ENCODE measurements at places on chromosomes 6 and 20.
A peak's percentile ranks its signal among the peaks of the same experiment; 100 is the strongest.

- DNase-seq: no peak
Observed at GRCh38 chr6:3176562-3177355, 19.4 kb upstream of the TUBB2A start.

DNA sequence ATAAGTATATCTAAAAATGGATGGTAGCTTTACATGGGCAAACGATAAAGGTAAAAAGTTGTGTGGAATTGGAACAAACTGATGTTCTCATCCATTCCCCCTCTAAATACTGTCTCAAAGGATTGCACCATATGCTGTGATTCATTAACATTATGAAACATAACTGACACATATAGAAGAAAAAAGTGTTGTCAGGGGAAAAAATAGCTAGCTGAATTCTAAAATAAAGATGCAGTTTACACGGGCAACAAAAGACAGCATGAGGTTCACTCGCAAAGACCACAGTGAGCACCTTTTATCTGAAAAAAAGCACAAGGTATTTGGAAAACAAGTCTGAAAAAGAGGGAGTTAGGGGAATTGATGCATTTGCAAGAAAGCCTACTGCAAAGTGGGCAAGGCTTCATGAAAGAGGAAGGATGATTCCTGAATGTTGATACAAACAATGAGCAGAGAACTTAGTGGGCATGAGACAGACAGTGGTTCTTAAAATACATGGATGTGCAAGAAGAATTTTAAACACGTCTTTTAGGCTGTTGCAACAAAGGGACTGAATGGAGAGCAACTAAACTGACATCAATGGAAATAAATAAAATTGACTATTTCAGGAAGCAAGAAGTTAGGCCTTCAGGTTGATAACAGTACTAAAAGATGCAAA, 280.9 kb downstream of the KIF16B start:
- no peak for DNase-seq

DNA sequence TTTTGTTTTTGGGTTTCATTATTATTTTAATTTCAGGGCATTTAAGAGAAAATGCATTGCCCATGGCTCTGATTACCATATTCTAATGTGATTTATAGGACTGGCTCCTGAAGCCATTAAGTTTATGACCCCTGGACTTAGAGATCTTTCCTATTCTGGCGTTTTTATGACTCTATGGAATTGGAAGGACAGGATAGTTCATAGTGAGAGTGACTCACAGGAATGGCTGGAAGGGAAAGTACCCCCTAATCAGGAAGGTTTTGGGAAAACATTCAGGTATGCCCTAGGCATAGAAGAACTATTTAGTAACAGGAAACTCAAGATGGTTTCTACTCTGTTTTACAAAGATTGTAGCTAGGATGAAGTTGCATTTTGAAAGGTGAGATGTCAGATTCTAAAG, 108.6 kb upstream of the SLC2A12 start:
- no peak for DNase-seq

GRCh38 chr6:11427723-11428245, 109.8 kb upstream of the TMEM170B start:
- DNase-seq: no peak

GRCh38 chr6:112122756-112123155, 35.4 kb downstream of the FAM229B start:
- DNase-seq: no peak

- DNase-seq: peak; percentile 56
Observed at GRCh38 chr20:3710703-3711483, 1.5 kb downstream of the SIGLEC1 start.

- no peak for DNase-seq
Observed at GRCh38 chr6:5680095-5680494, 326.6 kb downstream of the NRN1 start.

DNA sequence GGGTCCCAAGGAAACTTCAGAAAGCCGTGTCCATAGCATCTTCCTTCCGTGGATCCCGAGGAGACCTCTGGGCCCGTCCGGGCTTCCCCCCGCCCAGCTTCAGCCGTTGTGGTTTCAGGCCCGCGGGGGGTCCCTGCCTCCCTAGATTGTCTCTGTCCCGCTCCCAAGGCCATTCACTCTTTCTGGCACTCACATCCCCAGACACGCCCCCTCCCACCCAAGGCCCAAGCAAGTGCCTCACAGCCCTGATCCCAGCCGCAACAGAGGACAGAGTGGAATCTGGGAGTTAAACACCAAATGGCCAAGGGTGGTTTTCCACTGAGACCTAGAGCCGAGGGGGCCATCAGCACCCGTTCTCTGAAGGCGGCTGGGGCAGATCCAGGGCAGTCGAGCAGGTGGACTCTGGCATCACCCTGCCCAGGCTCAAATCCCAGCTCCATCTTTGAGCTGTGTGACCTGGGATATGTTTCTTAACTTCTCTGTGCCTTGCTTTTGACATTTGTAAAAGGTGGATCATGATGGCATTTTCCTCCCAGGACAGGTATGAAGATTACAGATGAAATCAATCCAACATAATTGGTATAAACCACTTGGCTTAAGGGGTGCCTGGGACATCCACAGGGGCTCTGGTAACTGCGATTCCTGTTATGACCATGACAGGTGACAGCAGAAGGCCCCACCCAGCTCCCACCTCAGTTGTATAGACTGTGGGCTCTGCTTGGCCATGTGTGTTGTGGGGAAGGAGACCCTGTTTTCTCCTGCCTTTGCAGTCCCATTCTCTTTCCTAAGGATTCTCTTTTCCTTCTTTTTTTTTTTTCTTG, 48.1 kb downstream of the CTCFL start:
- DNase-seq: no peak

DNA sequence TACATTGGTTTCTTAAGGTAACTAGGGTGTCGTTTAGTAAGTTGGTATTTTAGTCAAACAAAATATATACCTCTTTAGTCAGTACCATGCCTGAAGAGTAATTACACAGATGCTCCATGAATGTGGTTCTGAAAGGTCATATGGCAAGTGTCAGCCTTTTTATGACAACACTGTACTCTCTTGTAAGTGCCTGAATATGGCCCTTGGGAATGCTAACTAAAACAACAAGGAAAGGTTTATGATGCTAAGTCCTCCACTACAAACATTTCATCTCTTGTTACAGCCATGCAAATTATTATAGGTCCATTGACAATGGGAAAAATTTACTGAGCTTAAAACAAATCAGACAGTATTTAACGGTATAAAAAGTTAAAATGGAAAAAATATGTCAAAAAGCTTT, 39.0 kb upstream of the SUPT3H start:
- no peak for DNase-seq

DNA sequence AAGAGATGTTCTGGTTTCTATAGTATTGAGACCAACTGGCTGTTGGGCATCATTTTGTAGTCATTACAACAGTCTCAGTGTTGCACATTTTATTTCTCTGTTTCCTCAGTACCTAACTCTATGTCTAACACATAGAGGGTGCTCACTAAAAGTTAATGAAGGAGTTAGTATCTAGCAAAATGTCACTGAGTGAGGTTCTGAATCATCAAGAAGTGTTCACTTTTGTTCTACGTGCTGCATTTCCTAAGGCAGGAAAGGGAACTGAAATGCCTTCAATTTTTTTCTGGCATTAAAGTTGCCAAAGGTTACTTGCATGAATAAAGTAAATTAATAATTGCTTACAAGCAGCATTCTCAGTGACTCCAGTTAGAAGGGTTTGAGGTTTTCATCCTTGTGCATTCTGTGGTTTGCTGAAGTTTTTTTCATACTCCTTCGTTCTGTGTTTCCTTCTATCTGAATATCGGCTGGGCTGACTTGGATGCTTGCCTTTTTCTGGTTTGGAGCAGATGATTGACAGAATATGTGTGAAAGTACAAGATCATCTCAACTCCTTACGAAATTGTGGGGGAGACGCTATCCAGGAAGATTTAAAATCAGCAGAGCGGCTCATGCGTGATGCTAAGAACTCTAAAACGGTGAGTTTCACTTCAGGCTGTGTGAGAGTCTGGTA, 114.5 kb upstream of the SCGN start:
- no peak for DNase-seq

DNA sequence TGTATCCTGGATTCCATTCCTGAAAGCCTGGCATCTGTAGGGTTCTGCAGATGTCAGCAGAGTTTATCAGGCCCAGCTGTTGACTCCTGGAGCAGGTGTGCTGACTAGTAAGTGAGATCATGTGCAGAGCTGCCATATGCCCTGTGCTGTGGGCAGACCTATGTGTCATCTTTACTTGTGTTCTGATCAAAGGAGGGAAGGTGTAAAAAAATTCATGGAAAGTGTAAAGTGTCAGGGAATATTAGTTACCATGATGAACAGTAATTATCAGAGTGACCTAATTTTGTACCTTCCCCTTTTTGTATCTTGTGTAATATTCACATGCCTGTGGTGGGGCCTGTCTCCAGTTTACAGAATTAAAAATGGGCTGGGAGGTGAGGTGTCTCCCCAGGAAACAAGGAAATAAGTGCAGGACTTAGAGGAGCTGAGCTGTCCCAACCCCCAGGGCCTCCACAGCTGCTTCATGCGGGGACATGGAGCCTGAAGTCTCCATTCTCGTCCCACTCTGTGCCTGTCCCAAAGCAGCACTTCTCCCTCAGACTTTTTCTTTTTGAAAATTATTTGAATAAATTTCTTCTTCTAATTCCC, 148.2 kb upstream of the GGTLC1 start:
- DNase-seq: no peak

DNA sequence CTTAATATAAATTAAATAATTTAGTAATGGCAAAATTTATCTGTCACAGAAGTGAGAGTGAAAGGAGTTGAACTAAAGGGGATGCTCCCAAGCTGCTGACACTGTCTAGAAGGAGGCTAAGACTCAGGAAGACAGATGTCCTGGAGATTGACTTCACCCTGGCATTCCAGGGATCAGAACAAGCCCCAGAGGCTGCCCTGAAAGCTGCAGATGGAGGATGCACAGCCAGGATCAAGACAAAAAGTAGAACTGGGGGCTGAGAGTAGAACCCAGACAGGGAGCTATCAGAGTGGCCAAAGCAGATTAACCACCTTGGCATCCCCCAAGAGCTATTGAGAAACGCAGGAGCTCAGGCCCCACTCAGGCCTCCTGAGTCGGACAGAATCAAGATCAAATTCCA, 189.2 kb upstream of the PLCB4 start:
- no peak for DNase-seq

- DNase-seq: no peak
Observed at GRCh38 chr6:52983159-52983848, 11.8 kb downstream of the GSTA4 start.

- no peak for DNase-seq
Observed at GRCh38 chr6:27280540-27281000, 31.5 kb downstream of the POM121L2 start.
